NCI-H1092 (cell line): ENCODE measurements at places on chromosomes 2 and 18.
A peak's percentile ranks its signal among the peaks of the same experiment; 100 is the strongest.

- DNase-seq: no peak
These were observed 105.4 kb upstream of the SCN1A start for GRCh38 chr2:166233244-166233643.

GRCh38 chr18:61448316-61448715 lies 115.1 kb downstream of the CDH20 start:
- DNase-seq: no peak

DNA sequence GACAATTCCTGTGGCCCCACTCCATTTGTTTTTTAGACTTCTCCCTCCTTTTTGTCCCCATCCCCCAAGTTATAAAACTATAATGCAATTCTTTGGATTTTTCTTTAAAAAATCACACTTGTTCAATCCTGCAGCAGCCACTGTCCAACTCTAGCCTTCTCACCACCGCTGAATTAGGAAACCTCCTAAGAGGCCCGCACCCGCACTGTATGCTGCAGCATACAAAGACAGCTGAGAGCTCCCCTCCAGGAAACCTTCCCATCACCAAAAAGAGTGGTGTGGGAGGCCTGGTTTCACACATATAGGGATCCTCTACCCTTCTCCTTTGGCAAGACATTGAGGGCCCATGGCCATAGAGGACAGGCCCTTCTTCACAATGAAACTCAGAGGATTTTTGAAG lies 2.9 kb downstream of the PCGF1 start:
- no peak for DNase-seq

GRCh38 chr2:174399171-174399570 lies 3.6 kb downstream of the SCRN3 start:
- no peak for DNase-seq

DNA sequence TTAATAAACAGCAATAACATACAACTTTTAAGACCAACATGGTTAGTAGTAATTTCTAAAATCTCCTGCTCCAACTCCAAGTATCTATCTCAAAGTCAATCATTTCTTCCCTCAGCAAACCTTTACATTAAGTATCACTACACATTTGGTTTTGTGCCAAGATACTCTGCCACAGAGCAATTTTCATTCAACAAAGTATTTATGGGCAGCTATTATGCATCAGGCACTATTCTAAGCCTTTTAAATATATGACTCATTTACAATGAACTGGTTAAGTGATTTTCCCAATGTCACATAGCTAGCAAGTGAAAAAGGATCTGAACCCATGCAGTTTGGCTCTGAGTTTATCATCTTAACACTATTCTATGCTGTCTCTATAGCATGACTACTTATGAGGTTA lies 264.3 kb downstream of the NOL4 start:
- DNase-seq: peak; percentile 31

DNA sequence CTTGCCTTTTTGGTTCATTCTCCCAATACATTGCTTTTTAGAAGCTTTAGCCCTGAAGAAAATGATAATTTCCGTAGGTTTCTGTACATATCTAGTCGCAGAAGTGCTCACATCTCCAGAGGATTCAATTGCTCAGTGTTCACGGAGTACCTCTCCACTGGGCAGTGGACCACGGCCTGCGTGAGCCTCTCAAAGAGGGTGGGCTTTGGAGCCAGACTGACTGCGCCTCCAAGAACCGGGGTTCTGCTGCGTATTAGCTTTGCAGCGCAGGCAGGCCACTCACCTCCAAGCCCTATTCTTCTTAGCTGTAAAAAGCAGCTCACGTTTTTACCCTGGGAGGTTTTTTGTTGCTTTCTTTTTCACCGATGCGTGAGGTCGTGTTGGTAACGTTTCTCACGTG lies 35.4 kb downstream of the NTSR2 start:
- DNase-seq: no peak

DNA sequence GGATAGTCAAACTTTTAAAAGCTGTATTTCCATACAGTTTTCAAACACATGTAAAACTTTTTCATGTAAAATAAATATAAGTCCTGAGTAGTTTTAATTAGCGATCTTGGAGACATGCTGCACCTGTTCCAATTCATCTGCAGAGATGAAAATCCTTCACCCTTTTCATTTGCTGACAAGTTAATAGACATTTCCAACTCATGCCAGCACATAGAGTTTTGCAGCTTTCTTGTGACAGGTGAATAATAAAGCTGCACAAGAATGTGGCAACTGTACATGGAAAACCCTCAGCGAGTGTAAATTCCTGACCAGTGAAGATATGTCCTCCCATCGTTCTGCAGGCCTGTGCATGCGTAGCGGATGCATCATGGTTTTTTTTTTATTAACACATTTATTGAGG lies 771.4 kb downstream of the TDRD15 start:
- DNase-seq: no peak

DNA sequence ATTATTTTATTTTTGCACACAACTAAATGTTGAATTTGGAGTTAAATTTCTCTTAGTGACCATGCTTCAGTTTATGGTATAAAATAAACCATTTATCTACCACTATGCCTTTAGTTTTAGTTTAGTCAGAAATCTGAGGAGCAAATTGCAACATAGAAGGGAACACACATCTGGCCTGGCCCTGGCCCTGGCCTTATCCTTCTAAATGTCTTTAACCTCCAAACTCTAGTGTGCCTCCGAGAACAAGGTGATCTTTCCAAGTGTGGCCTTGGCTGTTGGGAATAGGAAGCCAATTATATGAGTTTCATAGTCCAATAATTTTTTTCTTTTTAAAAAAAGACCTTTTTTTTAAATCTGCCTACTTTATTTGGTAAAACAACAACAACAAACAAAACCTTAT lies 31.8 kb upstream of the GREB1L start:
- DNase-seq: no peak

- no peak for DNase-seq
These were observed 647 bp downstream of the PSME4 start for GRCh38 chr2:53969968-53970723.

GRCh38 chr2:64937687-64938491 lies 51.3 kb upstream of the SLC1A4 start:
- DNase-seq: no peak

- DNase-seq: no peak
These were observed 9.0 kb downstream of the TEX51 start for GRCh38 chr2:126907671-126908070.

GRCh38 chr18:56333839-56334238 lies 304.6 kb downstream of the TXNL1 start:
- no peak for DNase-seq

GRCh38 chr2:128236491-128237035 lies 82.1 kb downstream of the HS6ST1 start:
- no peak for DNase-seq

DNA sequence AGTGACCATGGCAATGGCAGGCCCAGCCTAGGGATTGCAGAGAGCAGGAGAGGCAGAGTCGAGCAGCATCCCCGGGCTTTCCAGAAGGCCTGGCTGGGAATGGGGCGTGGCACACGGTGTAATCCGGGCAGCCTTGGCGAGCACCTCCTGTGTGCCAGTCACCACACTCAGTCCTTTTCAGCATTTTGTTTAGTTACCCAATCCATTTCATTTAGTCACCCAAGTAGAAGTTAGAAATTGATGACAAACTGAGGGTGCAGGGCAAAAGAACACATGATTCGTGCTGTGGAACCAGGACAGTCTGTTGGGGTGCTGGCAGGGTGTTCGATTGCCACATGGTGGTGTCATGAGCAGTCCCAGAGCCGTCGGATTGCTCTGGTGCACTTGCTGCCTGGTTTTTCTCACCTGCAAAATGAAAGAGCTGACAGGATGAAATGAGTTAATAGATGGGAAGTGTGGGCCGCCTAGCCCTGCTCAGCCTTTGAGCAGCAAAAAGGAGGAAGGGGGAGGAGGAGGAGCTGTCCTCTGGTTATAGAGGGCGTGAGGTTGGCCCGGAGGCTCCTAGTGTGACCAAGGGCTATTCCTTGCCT lies 299.4 kb downstream of the AGAP1 start:
- no peak for DNase-seq

DNA sequence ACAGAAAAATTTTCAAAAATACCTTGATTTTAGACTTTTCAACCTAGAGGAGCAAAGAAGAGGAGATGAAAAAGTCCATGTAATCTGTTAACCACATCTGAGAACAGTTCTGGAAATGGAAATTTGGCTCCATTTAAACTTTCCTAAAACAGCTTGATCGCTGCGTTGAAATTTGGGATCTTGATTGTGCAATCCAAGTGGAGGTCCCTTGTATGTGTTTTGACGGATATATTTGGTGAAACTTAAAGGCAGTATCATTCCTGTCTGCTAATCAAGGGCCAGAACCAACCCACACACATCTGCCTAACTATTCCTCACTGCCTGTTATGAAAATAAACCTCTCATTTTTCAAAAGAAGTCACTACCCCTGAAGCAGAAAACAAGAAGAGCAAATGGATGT lies 46.6 kb downstream of the SPATS2L start:
- no peak for DNase-seq

- DNase-seq: no peak
These were observed 40.4 kb upstream of the CDC42EP3 start for GRCh38 chr2:37711831-37712230.
